ENCODE measurements at places on chromosomes 11 and 22.
A peak's percentile ranks its signal among the peaks of the same experiment; 100 is the strongest.

- peak; percentile 58 for DNase-seq
Observed at GRCh38 chr22:50243685-50244419, 971 bp downstream of the TUBGCP6 start.

- DNase-seq: no peak
Observed at GRCh38 chr22:49422701-49423100, 405.0 kb downstream of the BRD1 start.

DNA sequence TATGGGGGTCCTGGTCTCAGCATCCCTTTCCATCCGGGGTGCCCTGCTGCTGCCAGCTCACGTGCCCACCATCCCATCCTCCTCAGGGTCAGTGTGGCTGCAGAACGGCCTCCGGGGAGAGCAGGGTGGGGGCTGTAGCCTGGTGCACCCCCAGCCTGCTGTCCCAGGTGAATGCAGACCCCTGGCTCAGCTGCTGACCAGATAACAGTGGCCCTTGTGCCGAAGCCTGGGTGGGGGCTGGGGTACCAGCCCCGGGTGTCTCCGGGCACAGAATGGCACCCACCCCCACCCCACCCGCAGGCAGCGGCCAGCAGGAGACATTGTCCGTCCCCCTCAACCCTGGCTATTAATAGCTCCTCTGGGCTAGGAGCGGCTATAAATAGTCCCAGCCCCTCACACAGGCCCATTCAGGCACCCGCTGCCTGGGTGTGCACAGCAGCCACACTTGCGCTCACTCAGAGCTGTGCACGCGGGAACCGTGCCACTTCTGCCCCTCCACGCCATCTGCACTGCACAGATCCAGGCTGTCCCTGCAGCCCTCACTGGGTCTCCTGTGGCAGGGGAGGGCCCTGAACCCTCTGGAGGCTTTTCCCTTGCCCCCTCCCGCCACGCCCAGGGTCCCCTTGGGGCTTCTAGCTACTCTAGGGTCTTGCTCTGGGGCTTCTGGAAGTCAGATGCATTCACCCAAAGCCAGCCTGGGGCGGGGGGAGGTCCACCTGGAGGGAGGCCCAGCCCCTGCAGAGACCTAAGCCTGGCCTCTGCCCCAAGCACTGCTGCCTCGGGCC is 18.7 kb downstream of the CRELD2 start:
- no peak for DNase-seq

GRCh38 chr11:118295199-118295598 is 9.3 kb upstream of the CD3E start:
- DNase-seq: no peak

DNA sequence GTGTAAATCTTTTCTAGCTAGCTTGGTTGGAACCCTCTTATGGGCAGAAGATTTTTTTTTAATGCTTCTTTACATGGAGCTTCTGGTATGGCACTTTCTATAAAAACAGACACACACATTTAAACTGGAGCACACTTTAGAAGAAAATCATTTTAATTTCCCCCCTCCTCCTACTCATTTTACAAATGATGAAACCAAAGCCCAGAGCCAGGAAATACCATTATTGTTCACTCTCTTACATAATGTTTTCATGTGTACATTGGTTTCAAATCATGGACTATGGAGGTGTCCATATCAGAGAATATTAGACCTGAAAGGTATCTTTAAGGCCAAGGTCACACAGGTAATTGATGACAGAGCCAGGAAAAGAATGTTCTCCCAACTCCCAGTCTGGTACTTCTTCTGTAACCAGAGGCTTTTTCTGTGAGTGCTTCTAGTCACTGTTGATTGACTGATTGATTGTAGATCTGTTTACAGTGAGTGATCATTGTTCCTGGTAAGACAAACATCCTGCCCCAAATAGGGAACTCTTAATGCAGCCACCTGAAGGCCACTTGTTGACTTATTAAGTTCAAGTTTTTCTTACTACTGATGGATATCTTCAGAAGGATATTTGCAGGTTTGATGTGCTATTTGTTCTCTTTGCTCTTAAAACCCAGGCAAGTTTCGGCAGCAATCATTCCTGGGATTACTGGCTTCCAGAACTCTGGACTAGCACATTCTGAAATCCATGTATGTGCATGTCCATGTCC is 26.8 kb upstream of the ME3 start:
- no peak for DNase-seq

DNA sequence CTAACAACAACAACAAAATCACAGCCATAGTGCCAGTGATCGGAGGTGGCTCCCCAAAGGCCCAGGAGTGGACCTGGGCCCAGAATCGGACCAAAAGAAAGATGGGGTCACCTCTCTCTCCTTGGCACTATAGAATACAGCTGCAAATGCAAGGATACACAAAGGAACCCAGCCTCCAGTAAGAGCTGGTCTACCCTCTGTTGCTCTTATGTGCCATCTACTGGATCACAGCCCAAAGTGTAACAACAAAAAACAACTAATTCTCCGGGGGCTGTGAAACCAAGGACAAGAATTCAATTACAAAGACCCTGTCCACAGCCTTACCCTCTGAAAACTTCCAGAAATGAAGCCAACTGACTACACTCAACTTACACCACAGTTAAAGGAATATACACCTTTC is 21.6 kb downstream of the OR8G5 start:
- DNase-seq: peak; percentile 59

GRCh38 chr11:2826679-2827056 is 58.9 kb downstream of the CDKN1C start:
- no peak for DNase-seq

GRCh38 chr11:34585735-34586487 is 35.0 kb upstream of the EHF start:
- peak; percentile 56 for DNase-seq

GRCh38 chr11:8959546-8960166 is 4.6 kb downstream of the TMEM9B start:
- peak; percentile 87 for DNase-seq

GRCh38 chr22:28627791-28628190 is 51.8 kb downstream of the TTC28 start:
- DNase-seq: no peak

DNA sequence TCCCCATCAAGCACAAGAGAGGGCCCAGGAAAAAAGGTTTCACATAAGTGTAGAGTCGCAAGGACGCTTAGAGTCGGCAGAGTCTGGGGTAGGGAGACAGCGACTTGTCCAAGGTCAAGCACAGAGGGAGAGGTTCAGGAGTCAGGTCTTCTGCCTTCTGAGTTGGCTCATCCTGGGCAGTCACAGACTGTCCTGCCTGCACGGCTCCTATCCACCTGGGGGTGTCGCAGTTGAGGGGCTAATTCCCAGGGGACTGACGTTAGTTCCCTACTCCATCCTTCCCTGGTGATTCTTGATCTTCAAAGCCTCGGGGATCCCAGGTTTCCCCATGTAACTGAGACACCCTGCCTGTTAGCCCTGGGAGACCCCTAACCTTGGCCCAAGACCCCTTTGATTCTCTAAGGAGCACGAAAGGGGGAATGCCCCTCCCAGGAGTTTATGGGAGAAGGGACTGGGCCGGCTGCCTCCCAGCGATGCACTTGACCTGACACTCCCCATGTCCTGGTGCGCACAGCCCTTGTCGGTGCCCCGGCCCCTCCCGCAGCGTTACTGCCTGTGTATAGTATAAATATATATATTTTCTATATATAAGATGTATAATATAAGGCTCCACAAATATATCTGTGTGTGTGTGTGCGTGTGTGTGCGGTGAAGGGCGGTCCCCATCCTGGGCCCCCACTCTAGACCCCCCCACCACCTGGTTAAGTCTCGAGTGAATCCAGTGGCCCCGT is 14.7 kb upstream of the TAB1 start:
- peak; percentile 28 for DNase-seq

DNA sequence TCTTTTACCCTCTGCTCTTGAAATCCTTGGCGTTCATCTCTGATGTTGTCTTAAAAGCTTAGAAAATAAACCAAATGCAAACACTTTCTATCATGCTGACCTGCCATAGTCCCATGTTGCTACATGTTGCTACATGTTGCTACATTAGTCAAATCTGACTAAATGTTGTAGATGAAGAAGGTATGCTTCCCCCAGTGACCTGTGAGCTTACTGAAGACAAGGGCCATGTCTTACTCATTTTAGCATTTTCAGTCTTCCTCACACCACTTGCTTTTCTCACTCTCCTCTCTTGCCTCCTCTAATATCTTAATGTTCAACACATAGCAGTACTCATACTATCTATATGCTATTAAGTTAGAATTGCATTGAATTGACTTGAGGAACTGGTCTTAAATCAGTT is 346.4 kb upstream of the MTNR1B start:
- DNase-seq: no peak

- no peak for DNase-seq
Observed at GRCh38 chr11:8867931-8868631, 42.9 kb upstream of the AKIP1 start.

DNA sequence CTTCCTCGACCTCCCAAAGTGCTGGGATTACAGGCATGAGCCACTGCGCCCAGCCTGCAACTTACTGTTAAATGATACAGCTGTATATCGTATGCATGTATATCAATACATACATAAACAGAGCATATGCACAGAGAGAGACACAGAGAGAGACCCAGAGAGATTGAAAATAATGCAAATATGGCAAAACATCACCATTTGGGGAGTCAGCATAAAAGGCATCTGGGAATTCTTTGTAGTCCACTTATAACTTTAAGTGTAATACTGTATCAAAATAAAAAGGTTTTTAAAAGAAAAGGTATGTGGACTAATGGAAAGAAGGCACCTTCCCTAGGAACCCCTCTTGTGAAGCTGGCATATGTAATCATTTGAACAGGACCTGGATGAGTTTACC is 21.8 kb downstream of the ALX4 start:
- DNase-seq: no peak

- DNase-seq: no peak
Observed at GRCh38 chr11:11961399-11962028, 46.9 kb downstream of the DKK3 start.

GRCh38 chr11:107102692-107103477 is 84.6 kb upstream of the GUCY1A2 start:
- no peak for DNase-seq

DNA sequence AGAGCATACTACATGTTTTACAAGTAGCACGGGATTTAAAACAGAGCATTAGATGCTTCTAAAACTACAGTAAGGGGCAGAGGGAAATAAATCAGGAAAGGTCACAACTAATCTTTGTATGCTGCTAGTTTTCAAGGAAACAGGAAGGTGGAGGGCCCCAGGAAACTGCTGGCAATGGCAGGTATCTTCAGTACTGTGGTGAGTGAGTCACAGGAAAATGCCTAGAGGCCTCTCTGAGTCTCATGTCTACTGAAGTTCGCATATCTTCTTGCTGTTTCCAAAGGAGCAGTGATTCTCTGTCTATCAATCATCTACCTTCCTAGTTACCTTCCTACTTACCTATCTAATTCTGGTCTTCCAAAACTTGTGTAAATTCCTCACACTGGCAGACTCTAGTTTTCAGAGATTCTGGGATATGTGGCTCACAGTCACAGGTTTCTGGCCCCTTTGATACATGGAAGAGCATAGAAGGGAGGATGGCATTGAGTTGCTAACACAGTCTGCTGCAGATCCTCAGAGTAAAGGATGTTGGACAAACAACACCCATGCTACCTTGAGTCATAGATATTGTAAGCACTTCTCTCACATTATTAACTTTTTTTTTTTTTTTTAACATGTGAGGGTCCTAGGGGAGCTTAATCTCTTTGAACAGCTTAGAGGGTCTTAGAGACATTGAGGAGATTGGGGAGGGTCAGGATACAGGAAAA is 58.8 kb upstream of the SYN3 start:
- no peak for DNase-seq

DNA sequence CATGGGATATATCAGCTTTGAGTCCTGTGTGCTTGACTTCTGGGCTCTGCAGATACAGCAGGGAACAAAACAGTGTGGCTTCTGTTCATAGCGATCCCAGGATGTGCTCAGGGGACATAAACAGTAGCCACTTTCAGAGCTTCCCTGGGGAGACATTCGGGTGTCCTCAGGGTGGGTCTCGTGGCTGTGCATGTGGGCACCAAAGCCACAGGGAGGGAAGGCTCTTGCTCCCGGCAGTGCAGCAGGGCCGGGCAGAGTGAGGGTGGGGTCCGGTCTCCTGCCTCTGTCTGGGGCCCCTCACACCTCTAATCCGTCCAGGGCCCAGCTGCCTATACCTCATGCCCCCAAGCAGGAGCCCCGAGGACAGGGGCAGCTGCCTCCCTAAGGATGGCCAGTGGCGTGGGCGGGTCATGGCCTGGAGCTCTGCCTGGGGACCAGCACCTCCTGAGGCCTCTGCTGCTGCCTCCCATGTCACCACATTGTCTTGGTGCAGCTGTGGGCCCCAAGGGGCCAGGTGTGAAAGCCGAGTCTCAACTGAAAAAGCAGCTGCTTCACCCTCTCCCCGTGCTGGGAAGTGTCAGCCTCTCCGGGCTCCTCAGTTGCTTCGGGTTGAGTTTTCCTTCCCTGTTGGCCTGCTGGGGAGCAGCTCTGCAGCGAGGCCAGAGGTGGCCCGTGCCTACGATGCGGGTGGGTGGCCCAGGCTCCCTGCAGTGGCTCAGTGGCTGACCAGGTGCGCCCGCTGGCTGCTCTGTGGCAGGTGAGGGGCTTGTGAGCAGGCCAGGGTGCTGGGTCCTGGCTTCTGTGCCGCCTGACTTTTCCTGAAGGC is 3.8 kb downstream of the TPCN2 start:
- DNase-seq: no peak

- DNase-seq: no peak
Observed at GRCh38 chr11:124605719-124606118, 5.5 kb upstream of the PANX3 start.

- DNase-seq: peak; percentile 9
Observed at GRCh38 chr11:20634044-20634443, 34.6 kb downstream of the SLC6A5 start.

- no peak for DNase-seq
Observed at GRCh38 chr22:48621085-48621484, 1206.6 kb downstream of the BRD1 start.

GRCh38 chr11:105260976-105261375 is 121.4 kb upstream of the CARD18 start:
- DNase-seq: no peak

DNA sequence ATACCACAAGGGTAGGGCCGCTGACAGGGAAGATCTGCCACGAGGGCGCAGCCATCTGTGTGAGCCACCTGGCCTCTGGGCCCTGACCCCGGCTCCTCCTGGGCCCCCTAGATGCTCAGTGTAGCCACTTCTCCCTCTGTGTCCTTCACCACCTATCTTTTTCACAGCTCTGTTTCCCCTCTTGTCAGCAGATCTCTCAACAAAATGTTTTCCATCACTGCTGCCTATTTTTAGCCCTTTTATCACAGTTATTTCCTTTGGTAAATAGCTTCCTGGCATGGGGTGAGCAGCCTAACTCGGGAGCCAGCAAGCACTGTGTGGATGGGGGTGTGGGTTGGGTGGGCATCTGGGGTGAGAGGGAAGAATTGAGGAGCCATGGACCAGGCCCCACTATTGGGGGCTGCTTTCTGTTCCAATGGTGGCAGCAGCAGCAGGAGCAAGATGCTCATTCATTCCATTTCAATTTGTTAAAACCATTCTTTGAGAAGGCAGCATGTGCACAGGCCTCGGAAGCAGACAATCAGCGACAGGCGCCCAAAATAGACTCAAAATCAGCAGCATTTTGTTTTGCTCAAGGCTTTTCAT is 135.2 kb upstream of the NAV2 start:
- DNase-seq: no peak

GRCh38 chr22:45271667-45272201 is 13.0 kb upstream of the UPK3A start:
- no peak for DNase-seq

- DNase-seq: peak; percentile 41
Observed at GRCh38 chr22:25069758-25070481, 117.4 kb downstream of the KIAA1671 start.
